Right ventricle myocardium superior (tissue), 1 donor: ENCODE measurements at places on chromosomes 6 and 20.

GRCh38 chr6:116948533-116949304, 71.7 kb downstream of the RFX6 start:
- DNase-seq, result no peak

- DNase-seq, result no peak
Measured at GRCh38 chr6:136228814-136229213, 21.3 kb downstream of the MTFR2 start.

GRCh38 chr6:142395768-142396231, 94.0 kb downstream of the ADGRG6 start:
- DNase-seq, result no peak

- no peak for DNase-seq
Measured at GRCh38 chr20:4673371-4674001, 48.2 kb upstream of the PRND start.

- no peak for DNase-seq
Measured at GRCh38 chr6:13262302-13263230, 65.8 kb downstream of the TBC1D7 start.

- DNase-seq, result no peak
Measured at GRCh38 chr6:108186226-108186625, 20.4 kb downstream of the NR2E1 start.

GRCh38 chr20:43565758-43566104, 6.9 kb downstream of the SGK2 start:
- no peak for DNase-seq
